ENCODE measurements at places on chromosomes 12 and 14.

DNA sequence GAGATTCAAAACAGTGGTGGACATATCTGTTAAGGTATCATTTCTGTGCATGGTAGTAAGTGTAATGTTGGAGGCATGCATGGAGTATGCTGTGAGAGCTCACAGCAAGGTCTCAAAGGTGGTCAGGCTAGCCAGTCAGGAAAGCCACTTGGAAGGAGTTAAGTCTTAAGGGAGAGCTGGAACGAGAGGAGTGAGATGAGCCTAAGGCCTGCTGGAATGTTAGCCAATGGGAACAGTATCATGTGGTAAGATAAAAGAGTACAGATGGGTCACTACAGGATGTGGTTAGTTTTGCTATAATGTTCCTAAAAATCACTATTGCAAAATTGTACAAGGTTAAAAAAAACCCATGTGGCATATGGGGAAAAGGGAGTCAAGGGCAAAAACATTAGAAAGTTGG is 311.7 kb upstream of the E2F7 start:
- DNase-seq = no peak

DNA sequence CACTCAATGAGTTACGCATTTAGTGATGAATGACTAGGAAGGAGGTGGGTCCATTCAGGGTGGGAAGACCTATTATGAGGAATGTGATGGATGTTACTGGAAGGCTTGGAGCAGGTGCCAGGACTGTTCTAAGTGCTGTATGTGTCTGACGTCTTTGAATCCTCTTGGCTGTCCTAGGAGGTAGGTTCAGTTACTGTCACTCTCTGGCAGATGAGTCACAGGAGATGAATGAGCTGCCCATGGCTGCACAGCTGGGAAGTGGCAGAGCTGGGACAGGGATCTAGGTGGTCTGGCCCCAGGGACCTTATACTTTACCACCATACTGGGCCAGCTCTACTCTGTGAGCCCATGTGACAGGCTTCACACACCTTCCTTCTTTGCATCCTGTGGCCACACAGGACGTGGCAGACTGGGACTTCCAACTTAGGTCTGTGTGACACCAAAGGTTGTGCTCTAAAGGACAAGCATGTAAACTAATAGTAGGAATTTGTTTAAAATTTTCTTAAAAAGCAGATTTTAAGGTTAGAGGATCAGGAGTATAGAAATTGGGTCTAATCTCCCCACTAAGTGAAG is 24.0 kb downstream of the TCTN1 start:
- DNase-seq = no peak

DNA sequence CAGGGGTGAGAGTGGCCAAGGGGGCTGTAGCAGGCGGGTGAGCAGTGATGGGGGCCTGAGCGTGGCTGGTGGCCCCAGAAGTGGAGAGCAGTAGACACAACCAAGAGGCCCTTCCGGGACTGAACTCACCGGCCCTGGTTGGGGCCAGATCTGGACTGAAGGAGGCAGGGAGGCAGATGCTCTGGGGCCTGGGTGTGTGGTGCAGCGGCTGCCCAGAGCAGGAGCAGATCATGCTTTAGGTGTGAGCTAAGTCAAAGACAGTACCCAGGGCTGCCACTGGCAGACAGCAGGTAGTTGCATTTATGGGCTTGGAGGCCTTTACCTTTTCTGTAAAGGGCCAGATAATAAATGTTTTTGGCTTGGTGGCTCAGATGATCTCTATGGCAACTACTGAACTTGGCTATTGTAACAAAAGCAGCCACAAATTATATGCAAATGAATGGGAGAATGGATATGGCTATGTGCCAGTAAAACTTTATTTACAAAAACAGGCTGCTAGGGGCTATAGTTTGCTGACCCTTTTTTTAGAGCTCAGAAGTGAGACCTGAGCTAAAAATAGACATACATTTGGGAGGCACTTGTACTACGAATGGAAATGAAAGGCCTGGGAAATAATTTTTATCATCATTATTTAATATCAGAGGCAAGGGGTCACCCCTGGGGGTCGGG is 25.6 kb downstream of the SETD1B start:
- no peak for DNase-seq

DNA sequence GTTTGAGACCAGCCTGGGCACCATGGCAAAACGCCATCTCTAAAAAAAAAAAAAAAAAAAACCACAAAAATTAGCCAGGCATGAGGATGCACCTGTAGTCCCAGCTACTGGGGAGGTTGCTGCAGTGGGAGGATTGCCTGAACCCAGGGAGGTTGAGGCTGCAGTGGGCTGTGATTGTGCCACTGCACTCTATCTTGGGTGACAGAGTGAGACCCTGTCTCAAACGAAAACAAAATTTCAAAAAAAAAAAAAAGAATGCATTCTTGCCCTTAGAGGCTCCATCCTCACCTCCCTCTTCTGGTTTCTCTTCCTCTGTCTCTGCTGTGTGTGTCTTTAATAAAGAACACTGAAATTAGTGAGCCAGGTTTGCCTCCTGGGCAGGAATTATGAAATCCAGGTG is 107.8 kb downstream of the VCPKMT start:
- no peak for DNase-seq

- no peak for DNase-seq
Observed at GRCh38 chr14:68627050-68627867, 165.6 kb downstream of the ZFP36L1 start.

All from stimulated activated naive CD4-positive, alpha-beta T cell treated with Interleukin-2 at 50 U/mL for 16 hours (primary cell).